ENCODE measurements at places on chromosomes 3 and 15.

DNA sequence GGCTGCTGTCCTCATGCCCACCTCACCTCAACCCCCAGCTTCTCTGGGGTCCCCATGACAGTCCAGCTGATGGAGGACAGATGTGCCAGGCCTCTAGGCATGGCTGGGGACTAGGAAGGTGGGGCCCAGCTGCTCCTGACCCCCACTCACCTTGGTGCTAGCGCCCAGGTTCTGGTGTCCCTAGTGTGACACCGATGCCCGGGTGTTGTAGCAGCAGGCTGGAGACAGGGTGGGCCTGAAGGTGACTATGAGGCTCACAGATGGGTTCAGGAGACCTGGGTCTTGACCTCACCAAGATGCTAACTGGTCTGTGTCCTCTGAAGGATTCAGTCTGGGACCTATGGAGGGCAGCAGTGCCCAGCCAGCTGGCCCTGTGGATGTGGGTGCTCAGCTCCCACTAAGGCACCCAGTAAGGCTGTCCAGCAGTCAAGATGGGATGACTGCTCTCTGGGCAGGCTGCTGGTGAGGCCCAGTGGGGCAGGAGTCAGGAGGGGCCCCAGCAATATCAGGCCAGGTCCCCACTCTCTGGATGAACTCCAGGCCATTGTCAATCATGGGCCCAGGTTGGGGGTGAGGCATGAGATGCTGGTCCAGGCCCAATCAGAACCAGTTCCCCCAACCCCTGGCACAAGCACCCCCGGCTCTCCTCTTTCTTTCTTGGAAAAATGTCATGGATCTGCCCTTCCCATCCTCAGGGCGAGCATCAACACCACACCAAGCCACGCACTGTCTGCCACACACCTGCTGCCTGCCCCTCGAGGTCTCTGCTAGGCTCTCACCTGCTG lies 33.0 kb downstream of the ALDH1L1 start:
- DNase-seq, result no peak

DNA sequence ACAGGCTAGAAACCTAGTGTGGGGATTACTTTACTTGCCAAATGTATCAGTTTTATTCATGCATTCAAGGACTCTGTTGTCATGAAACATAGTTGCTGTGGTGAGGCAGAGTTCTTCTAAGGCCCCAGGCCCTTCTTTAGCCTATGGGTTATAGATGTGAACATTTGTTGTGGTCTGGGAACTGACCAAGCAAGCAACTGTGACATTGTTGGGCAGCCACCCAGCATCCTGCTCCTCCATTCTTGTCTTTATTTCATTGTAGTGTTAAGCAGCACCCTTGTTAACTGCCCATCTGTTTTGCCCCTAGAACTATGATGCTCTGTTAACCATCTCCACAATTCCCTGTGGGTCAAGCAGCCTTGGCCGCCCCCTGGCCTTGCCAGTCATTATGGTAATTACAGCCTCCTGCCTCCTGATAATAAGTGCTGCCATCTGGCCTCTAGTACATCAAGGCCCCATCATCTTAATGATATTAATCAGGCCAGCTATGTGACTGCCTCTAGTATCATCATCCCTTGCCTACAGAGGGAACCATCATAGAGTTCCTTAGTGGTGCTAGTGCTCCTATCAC lies 12.2 kb upstream of the IFT57 start:
- no peak for DNase-seq

DNA sequence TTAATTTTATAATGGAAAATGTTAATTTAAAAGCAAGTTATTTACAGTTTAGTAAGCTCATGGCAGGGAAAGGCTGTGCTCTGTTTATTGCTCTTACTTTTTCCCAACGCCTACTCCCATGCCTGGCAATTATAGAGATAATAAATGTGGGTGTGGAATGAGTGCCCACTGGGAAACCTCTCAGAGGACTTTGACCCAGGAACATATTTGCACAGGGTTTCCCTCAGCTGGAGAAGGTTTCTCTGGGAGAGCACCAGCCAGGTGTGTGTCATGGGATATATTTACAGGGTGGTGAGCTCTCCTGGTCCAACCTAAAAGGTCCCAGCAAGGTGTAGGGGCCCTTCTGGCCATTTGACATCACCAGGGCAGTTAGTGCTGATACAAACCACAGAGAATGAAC lies 27.9 kb downstream of the ZNF710 start:
- peak; percentile 89 for DNase-seq

GRCh38 chr3:40990062-40990456 lies 209.2 kb upstream of the CTNNB1 start:
- DNase-seq, result no peak

DNA sequence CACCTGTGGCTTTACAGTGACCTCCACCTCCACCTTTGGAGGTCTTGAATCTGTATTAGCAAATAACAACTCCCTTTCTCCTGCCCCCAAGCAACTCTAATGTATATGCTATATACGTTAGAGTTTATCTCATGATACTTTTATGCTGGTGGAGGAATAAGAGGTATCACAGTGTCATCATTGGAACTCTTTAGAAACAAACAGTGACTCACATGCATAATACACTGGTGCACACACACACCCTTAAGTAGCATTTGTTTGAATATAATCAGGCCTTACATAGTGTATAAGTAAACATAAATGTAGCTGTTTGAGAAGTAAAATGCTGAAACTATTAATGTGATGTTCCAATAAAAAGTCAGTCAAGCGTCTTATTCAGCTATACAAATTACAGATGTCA lies 280.2 kb upstream of the C2CD4B start:
- no peak for DNase-seq

DNA sequence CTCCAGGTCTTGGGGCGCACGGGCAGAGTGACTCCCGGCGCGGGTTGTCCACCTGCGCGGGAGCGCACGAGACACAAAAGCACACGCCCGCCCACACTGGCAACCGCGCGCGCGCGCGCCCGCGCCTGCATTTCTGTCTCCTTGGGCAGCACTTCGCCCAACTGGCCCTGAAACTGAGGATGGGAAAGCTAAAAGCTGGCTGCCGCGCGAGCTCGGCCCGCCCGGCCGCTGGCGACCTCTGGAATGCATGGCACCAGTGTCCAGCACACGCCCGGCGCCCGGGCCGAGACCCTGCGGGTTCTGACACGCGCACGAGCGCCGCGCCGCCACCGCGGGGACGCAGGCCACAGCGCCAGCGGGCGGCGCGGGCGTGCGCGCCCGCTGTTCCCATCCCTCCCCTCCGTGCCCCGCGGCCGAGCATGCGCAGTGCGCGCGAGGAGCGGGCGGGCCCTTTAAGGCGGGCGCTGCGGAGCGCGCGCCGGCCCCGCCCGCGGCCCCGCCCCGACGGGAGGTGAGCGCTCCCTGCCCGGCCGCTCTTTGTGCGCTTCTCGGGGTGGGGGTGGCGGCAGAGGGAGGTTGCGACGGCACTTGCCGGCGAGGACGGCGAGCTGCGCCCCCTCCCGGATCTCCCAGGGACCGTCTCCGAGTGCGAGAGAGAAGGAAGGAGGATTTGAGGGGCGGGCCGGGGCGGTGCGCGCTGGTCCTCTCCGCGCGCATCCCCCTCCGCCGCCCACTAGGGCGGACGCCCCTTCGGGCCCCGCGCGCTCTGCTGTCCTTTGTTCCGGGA lies 1.0 kb upstream of the MEX3B start:
- DNase-seq, result peak; percentile 86

DNA sequence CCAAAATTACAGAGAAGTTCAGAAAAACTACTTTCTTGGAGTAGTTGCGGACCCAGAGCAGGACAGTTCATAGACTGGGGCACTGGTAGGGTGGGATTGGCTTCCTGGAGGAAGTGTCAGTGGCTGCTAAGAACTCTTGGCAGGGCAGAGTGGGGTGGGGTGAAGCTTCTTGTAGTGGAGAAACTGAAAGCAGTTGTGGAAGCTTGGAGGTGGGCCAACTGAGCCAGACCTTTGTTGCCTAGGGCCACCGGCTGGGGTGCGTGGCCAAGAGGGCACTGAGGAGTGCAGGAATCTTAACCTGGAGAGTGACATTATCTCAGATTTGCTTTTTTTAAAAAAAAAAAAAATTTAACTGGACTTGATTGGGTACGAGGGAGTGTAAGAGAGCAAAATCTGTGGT lies 3.1 kb downstream of the KAT2B start:
- DNase-seq, result peak; percentile 88

DNA sequence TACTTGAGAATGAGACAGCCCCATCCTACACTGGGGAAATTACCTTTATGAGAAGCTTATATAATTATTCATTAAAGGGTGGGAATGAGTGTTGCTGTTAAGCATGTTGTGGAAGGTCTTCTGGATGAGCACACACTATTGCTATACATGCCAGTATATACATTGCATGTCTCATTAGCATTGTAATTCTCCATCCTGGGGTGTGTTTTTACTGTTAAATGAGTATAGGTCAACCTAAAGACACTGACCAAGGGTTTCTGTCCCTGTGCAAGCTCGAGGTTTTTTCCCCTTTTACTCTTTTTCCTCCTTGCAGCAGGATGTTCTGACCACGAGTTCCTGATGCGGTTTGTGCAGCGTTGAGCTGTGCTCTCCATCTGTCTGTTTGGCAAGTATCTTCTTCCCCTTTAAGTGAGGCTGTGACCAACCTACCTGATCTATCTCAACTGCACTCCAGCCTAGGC lies 7.2 kb upstream of the IVD start:
- peak; percentile 34 for DNase-seq

GRCh38 chr15:28005004-28005527 lies 94.0 kb downstream of the OCA2 start:
- DNase-seq, result no peak

Data from stomach (tissue), 19 donors.